Stimulated activated CD4-positive, alpha-beta T cell treated with anti-CD3 and anti-CD28 coated beads, Interleukin-2, amount 100 ng/mL, for 4 hours (primary cell): ENCODE measurements at places on chromosomes 4 and X.

DNA sequence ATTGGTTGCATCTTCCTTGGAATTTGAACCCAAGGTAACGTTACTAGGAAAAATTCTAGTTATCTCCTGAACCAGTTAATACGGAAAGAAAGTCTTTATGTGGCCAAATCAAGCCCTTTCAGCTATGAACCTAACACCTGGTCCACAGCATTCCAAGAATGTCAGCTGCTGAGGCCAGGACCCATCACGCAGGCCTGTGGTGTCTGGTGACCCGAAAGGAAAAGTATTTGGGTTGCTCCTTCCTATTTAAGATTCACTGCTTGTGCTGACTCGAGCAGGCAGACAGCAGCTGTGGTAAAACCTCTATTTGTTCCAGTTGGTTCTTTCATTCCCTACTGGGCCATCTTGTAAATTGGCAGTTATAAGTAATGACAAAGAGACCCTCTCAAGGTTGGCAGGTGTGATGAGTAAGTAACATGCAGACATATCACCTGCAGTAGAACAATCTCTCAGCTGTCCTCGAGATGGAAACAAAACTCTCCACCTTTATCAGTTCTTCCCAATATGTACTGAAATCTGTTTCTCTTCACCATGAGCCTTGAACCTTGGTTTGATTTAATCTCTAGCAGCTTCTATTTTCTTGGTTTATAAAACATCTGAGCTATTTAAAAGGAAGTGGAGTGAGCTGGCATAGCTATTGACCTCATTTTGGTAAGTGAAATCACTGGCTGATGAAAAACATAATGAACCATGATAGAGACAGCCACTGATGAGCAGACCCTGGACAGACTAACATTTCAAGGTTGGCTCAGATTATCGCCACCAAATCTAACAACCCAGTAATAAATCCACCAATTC is 182.1 kb upstream of the SMIM31 start:
- DNase-seq: no peak

DNA sequence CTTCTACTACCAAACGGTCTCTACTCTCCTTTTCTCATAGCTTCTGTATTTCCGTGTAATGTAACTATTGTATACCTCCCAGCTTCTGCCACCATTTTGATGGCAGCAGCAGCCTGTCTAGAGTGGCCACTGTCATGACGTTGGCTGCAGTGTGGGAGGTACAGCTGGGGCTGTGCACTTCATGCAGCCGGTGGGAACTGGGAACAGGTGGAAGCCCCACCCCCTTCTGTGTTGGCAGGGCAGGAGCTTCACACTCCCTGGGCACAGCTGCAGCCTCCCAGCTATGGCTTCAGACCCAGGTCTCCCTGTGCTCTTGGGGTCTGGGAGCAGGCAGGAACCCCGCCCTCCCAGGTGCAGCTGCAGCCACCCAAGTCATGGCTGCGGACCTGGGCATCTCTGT is 49.8 kb upstream of the SEC24B start:
- DNase-seq: no peak

DNA sequence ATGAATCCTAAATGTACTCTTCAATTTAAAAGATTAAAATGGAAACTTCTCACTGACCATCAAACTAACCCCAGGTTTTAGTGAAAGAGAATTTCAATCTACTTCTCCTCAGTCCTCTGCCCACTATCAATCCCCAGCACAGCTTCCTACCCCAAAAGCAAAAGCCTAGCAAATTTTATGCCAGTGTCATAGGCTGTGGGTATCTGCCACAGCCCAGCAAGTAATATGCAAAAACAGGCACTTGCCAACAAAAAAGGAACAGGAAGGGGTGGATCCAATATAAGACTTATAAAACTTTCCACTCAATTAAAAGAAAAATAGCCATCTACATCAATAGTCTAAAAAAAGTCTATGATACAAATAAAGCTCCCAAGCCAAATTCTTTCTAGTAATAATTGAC is 22.3 kb downstream of the CAMK2D start:
- no peak for DNase-seq

- DNase-seq: no peak
These were observed 281.1 kb downstream of the SLC7A11 start for GRCh38 chr4:137961051-137961438.

DNA sequence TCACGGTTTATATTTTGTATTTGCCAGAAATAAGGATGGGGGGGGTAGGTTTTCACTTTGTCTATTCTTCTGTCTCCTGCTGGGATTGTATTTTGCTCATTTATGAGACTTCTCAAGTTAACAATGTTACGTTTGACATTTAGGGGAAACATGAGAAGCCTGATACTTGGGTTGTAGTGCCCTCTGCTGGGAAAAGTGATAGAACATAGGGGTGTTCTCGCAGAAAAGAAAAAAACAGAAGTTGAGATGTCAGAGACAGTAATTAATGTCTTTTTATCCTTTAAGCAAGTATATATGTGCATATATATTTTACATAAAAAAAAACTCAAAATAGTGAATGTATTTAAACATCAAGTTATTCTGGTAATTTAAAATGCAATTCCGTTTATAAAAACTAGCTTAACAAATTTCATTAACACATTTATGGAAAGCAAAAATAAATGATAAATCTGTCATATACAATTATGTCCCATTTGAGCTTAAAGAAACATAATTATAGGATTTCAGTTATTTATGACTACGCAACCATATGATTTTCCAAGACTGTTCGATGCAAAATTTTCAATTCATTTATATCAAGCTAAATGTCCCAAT is 46.0 kb upstream of the TMPRSS11F start:
- no peak for DNase-seq

GRCh38 chrX:99468993-99469392 is 941.1 kb downstream of the PCDH19 start:
- no peak for DNase-seq

- DNase-seq: no peak
These were observed 112.7 kb downstream of the ZAR1 start for GRCh38 chr4:48602763-48603162.

DNA sequence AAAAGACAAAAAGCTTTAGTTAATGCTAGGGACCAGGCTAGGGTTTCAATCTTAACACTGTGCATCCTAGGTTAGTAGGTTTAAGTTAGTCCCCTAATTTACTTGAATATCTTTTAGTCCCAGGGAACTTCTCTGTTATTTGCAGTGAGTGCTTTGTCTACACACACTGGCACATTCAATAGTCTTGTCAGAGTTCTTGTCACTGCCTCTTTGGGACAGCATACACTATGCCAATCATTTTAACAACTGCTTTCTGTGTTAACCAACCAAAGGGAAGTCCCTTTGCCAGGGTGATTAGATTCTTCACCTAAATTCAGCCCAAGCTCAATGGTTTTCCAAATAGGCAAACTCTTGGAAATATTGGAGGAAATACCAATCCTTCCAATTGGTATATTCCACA is 221.8 kb upstream of the IGFBP7 start:
- DNase-seq: no peak

DNA sequence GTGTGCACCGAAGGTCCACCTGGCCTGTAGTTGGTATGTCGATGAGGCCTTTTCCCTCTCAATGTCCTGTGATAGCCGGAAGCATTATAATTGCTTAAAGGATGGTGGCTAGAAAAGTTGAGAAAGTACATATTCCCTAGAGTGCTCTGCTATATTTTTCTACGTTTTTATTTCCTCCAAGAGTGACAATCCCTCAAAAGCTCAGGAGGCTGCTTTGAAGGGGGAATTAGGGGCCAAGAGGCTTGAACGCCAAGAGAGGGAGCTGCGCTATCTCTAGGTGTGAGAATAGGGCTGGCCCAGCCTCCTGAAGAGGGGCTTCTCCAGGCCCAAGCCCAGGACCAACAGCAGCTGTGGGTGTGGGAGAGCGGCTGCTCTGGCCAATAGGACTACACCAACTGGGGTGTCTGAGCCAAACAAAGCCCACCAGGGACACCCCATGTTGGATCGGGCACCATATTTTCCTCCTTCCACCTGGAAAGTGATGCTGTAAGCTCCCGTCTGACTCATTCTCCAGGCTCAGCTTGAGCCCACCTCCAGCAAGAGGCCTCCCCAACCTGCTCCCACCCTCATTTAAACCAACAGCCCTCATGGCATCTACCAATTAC is 124.0 kb downstream of the IRF2 start:
- no peak for DNase-seq

DNA sequence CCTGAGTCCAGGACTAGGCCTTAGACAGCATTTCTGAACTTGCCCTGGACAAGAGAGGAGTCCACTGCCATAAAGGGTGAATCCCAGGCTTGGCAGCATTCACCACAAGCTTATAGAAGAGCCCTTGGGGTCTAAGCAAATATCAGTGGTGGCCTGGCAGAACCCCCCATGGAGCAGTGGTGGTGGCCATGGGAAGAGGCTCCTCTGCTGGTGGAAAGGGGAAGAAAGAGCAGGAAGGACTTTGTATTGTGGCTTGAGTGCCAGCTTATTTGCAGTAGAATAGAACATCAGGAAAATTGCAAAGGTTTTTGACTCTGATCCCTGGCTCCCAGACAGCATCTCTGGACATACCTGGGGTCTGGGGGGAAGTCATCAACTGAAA is 58.1 kb upstream of the STARD8 start:
- no peak for DNase-seq

DNA sequence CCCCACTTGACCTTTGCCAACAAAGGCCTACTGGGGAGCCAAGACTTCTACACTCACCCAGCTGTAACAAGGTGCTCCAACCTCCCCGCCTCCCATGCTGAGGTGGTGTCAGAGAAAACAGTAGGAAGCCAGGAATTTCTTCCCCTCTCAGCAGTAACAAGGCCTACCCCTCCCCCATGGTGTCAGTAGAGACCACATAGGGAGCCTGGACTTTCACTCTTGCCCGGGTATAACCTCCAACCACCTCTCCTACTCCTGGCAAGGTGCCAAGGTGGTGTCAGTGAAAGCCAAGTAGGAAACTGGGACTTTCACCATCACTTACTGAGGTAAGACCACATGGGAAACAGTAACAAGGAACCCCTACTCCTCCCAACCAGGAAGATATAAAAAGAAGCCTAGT is 93.1 kb downstream of the SLC16A2 start:
- no peak for DNase-seq

GRCh38 chr4:181755846-181756245 is 487.4 kb upstream of the TENM3 start:
- no peak for DNase-seq
